ENCODE measurements at places on chromosomes 1 and 21.

DNA sequence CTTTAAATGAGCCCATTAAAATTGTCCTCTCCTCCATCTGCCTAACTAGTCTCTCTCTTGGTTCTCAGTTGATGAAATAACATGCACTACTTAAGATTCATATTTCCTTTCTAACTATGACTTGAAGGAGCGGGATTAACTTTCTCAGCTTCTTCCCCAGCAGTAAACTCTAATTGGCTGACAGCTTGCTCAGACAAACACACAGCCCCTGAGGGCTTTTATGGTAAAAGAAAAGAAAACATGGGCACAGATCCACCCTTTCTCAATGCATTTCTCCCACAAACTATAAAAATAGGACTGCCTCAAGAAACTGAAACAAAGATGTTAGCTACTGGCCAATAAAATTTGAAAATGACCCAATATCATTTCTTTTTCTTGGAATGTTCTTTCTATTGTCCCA is 703.1 kb downstream of the ADGRL2 start:
- no peak for DNase-seq

GRCh38 chr1:208158640-208159554 is 85.3 kb downstream of the PLXNA2 start:
- peak; percentile 45 for DNase-seq

DNA sequence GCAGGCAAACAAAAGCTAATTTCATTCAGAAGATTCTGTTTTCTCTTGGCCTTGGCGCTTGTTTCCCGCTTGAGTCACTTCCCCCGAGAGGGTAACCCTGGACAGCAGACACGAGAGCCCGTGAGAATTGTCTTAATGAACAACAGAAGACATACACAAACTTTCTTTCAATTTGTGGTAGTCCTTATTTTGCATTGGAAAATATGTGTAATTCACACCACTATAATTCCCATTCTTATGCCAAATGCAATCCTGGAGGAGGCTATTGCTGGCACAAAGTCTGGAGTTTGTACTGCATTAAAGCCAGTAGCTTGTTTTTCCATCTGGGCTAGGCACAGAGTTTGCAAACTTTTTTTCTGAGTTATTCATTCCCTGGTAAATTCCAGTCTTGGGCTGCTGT is 109.8 kb upstream of the IVNS1ABP start:
- DNase-seq, result no peak

- no peak for DNase-seq
Measured at GRCh38 chr1:169795687-169796086, 980 bp upstream of the METTL18 start.

DNA sequence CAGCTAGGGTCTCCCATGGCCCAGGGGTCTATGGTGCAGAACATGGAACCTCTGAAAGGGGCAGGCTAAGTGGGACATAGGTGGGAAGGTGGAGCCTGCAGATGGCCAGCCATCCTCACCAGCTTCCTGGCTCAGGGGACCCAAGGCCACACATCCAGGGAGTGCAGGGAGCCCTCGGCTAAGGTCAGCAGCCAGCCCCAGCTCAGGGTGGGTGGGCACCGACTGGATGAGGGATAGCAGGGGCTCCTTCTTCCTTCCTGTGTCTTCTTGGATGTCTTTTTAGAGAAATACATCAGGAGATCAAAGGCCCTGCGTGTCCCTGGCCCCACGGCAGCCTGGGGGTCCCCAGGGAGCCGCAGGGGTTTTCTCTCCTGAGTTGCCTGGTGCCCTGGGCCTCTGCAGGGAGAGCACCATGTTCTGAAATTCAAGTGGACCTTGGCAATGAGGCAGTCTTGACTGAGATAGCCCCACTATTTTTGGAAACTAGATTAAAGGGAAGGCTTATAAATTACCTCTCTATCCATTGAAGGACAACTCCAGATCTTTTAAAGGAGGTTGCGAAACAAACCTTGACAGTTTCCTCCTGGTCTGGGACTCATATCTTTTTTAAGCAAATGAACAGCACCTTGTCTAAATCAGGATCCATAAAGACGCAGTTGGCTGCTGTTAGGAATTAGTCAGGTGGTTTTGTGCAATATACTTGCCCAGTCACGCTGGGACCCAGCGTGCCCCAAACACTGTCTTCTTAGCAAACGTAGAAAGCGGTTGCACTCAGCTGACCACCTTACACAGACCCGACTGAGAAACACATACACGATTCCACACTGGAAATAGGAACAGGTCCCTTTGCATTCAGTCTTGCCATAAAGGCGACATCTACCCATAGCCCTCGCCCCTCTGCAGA is 242.3 kb downstream of the TOMM20 start:
- no peak for DNase-seq

DNA sequence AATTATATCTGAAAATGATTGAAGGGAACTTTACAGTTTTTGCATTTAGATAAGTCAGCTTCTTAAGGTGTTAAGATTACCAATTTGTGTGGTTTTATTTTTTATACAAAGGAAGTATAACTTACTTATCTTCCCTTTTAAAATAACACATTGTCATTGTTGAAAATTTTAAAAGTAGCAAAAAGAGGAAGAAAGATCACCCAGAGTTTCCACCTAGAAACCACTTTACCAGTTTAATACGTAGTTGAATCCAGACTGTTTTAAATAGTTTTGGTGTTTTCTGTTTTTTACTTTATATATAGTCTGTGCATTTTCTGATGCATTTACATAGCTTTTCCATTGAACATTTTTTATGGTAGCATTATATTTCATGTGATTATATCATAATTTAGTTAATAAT is 6.1 kb downstream of the CCDC18 start:
- DNase-seq, result no peak

DNA sequence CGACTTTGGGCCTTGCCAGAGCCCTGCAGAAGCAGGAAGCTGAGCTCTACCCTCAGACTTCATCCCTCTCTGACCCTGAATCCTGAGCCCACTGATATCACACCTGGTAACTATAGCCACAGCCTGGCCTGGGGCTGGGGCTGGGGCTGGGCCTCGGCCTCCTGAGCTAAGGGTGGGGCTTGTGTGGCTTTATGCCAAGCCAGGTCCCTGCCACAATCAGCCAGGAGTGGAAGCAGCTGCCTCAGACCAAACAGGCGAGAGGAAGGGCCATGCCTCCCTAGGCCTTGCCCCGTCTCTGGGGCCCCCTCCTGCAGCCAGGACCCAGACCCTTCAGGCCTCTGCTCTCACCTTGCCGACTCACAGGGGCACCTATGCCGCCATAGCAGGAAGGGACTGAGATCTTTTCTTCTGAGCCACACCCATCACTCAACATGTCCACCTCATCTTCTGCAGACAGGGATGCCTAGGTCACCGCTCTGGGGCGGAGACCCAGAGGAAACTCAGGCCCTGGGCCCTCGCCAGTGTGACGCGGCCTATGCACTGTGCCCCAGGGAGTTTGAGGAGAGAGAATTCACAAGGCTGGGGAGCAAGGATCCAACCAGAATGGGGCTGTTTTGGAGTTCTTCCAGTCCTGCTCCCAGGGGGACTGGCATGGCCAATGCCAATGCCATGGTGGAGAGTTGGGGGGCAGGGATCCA is 5.7 kb downstream of the UBXN11 start:
- no peak for DNase-seq

- no peak for DNase-seq
Measured at GRCh38 chr21:36642777-36643176, 56.1 kb upstream of the SIM2 start.

All from left colon (tissue), 2 donors.